ENCODE measurements at places on chromosomes 11 and 22.

DNA sequence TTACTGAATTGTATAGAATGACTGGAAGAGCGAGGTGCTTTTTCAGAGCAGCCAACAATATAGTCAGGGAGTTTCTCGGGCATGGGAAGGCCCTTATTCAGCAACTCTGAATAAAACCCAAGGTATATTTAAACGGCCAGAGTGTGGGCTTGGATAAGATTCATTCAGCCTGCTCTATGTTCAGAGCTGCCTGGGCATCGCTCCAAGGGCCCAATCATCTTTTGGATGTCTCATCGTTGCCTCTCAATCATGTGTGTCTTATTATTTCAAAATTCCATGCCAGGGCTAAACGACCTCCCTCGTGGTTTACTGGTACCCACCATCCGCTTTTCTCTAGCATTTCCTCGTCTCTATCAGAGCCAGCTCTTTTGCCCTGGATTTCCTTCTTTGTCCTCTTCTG, 19.5 kb upstream of the NTM start:
- DNase-seq, result no peak

GRCh38 chr22:48868554-48868953, 959.1 kb downstream of the BRD1 start:
- no peak for DNase-seq

- no peak for DNase-seq
These were observed 442.2 kb downstream of the BUD13 start for GRCh38 chr11:116330439-116331185.

DNA sequence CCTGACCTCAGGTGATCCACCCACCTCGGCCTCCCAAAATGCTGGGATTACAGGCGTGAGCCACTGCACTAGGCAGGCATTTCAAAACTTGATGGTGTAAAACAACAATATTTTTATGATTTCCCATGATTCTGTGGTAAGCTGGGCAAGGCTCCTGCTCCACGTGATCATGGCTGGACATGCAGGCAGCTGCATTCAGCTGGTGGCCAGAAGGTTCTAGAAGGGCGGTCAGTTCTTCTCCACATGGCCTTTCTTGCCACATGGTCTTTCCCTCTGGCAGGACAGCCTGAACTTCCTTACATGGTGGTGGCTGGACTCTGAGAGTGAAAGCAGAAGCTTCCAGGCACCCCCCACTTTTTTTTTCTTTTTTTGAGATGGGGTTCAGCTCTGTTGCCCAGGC, 9.9 kb upstream of the RASD2 start:
- DNase-seq, result no peak

DNA sequence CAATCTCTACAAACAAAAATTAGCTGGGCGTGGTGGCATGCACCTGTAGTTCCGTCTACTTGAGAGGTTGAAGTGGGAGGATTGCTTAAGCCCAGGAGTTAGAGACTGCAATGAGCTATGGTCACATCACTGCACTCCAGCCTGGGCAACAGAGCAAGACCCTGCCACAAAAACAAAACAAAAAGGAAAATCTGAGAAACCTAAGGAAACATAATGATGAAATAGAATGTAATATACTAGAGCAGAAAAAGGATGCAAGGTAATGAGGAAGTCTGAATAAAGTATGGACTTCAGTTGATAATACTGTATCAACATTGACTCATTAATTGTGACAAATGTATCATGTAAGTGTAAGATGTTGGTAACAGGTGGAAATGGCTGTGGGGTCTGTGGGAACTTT, 8.1 kb downstream of the NPAS4 start:
- DNase-seq, result no peak

DNA sequence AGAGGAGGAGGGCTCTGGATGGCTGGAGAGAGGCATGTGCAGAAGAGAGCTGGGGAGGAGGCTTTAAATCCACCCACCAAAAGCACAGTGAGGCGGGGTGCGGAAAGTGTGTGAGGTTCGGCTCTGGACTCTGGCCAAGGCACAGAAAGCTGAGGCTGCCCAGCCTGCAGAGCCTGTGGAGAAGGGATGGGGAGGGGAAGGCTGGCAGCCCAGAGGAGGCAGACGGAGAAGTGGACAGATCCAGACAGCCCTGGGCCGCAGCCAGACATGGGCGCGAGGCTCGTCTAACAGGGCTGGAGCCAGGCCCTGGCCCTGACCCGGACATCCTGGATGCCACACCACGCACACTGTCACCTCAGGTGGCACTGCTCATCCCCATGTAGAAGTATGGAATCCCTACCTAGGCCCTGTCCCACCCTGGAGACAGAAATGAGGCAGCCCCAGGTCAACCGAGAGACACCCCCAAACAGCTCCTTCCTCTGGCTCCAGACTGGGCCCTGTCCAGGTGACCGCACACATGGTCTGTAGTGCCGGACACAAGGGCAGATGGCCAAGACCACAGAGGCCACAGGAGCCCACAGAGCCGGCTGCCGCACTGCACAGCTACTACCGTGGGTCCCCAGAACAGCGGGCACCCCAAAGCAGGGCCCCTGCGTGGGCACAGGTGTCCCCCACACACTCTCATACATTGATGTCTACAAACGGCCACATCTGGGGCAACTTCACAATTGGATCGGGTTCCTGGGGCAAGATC, 16.6 kb upstream of the MOB2 start:
- no peak for DNase-seq

GRCh38 chr11:67007126-67007525, 15.8 kb upstream of the SYT12 start:
- DNase-seq, result no peak

DNA sequence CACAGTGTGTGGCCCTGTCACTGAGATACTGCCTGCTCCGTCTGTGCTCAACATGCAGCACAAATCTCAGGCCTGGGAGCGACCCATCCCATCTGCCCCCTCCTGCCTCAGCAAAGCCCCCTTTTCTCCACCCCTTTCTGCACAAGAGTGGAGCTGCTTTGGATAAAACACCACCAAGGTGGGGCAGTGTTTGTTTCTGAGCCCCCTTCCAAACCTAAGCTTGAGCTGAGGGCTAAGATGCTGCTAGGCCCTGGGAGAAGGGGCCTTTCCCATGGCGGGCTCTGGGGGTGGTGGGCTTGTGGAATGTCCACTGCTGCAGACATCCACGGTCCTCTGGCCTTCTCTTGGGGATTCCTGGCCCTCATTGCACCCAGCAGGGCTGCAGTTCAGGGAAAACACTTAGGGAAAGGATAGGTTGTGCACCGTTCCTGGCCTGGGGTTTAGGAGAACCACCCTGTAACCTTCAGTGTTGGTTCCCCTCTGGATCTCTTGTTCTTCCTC, 594.1 kb downstream of the TBC1D22A start:
- DNase-seq, result no peak

DNA sequence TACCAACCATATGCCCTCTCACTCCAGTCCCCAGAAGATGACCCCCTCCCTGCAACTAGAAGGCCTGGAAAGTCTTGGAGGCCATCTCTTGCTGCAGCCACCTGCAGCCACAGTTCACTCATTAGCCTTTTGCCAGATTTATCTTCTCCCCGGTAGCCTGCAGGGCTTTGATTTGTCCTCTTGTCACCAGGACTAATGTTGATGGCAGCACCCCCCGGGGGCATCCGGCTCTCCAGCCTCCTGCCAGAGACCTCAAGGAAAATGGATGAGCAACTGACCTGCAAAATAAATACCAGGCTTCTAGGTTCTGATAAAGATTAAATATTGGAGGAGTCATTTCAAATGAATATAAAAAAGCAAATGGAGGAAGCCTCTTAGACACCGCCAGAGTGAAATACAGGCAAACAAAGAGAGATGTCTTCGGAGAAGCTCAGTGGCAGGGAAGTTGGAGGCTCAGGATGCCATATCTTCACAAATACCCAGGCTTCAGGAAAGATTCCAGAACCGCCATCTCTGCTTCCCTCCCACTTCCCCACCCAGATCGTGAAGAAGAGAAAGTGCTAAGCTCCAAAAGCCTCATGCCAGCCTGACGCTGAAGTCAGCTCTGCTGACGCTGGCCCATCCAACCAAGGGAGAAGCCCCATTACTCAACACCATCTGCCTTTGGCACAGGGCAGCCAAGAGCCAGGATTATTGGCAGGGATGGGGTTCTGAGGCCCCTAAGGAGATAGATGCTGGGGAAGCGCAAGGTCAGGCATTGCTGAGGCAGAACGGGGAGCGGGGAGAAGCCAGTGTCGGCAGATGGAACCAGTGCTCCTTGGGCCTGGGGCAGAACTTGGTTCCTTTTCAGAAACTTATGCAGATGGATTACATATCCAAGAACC, 362.7 kb downstream of the CADM1 start:
- DNase-seq, result no peak

- no peak for DNase-seq
These were observed 2.9 kb downstream of the PGR start for GRCh38 chr11:101126551-101127196.

- DNase-seq, result no peak
These were observed 127.2 kb upstream of the B3GAT1 start for GRCh38 chr11:134539285-134539684.

DNA sequence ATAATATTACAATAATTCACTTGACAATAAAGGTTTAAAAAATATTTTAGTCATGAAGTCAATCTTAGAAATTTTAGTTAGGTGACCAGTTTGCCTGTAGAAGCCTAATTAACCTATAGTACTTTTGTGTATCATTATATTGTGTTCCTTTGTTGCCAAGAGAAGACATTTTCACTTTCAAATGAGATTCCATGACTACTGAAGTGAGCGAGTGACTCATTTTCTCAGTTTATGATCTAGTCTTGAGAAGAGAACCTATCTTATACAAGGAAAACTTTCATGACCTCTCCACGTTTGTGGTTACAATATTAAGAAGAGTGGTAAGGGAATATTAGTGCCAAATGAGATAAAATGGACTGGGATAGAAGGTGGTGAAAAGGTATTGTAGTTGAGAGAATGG, 423.9 kb upstream of the CHORDC1 start:
- DNase-seq, result no peak

- no peak for DNase-seq
These were observed 84.0 kb downstream of the TRIM44 start for GRCh38 chr11:35746356-35747153.

GRCh38 chr11:117997823-117998579, 11.8 kb downstream of the IL10RA start:
- no peak for DNase-seq

- peak; percentile 23 for DNase-seq
These were observed 8.2 kb downstream of the PDGFB start for GRCh38 chr22:39236321-39237317.

DNA sequence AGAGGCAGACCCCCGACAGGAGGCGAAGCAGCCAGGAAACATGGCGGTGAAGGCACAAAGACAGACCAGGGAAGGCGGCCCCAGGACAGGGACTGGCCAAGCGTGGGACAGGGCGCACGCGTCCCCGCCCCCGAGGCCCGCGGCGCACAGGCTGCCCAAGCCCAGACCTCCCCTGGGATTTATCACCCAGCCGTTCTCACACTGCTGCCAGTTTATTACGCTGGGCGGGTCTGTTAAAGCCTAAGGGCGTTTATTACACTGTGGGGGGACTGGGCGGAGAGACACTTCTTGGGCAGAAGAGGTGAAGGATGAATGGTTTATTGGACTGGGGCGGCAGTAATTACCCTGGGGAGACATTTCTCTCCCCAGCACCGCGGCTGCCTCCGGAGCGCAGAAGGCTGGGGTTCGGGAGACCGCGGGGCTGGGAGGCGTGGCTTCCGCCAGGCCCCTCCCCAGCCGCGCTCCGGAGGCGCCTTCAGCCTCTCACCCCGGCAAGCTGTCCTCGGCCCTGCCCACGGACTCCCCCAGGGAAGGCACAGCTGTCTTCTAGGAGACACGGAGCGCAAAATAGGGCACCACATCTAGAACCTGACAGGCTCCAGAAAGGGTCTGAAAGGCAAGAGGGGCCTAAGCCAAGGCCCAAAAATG, 47.1 kb downstream of the SLC22A12 start:
- no peak for DNase-seq

Data from stimulated activated CD8-positive, alpha-beta memory T cell treated with anti-CD3 and anti-CD28 coated beads, Interleukin-4, amount 100 ng/mL, for 1 hour (primary cell).